ENCODE measurements at places on chromosomes 4 and X. TPM values are rescaled to one million over a fixed set of nuclear protein-coding genes. Genes with fewer than 3 reads are reported as not detected.

Gene CENPVL2
- not detected for total RNA-seq

Gene EXOC1
- 33.4 TPM for total RNA-seq

Gene SPANXN5
- total RNA-seq, result not detected

Gene GUCY1B1
- total RNA-seq, result 21.1 TPM

Gene SSX4B
- not detected for total RNA-seq

DNA sequence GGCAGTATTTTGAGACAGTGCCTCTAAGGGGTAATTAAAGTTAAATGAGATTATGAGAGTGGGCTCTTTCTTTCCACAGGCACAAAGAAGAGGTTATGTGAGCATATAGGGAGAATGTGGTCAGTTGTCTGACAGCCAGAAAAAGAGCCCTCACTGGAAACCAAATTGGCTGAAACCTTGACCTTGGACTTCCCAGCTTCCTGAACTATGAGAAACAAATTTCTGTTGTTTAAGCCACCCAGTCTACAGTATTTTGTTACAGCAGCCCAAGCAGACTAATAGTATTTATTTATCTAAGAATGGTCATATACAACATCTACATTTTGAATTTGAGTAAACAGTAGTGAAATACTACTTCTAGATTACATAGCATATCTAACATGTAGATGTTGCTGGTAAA lies 473.8 kb downstream of the IL15 start:
- DNase-seq, result no peak

DNA sequence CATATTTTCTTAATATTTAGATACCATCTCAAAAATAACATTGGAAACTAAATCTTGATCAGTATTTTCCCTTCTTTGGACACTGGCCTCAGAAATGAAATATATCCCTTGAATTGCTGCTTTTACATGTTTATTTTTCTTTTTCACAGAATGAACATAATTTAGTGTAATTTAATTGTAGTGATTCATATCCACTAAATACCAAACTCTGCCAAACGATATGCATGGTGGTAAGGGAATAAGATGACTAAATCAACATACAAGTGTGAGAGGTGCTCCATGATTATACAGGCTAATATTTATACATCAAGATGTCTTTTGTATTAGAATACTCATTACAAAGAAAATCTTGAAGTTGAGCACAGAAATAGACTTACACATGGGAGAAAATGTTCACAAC lies 216.8 kb upstream of the PACRGL start:
- no peak for DNase-seq

Gene KIT
- total RNA-seq, result 9.5 TPM

GRCh38 chrX:65528705-65529340 lies 5.8 kb downstream of the LAS1L start:
- no peak for DNase-seq

Gene OTC
- total RNA-seq, result 2.9 TPM

GRCh38 chr4:58658701-58659100 lies 1548.5 kb upstream of the IGFBP7 start:
- no peak for DNase-seq

Gene FNIP2
- total RNA-seq, result 93.0 TPM

Gene HTN3
- not detected for total RNA-seq

Data from posterior vena cava (tissue), 2 donors.